ENCODE measurements at places on chromosomes 1 and 21.

DNA sequence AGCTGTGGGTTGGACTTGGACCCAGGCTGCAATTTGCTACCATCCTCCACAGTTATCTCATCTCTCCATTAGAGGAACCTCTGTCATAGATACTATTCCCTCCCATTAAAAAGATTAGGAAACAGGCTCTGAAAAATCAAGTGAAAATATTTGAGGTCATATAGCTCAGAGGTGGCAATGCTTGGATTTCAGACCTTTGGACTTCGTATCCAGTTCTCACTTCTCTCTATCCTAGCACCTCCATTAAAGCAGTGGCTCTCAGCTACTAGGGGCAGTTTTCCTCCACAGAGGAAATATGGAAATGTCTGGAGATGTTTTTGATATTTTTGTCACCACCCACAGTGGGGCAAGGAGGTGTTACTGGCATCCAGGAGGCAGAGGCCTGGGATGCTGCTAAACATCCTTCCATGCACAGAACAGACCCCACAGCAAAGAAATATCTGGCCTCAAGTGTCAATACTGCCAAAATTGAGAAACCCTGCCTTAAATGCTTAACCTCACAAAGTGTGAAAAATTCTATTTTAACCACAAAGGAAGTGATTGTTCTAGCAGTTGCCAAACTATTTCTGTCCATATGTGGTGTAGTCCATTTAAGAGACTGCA lies 54.1 kb downstream of the C8A start:
- no peak overlapping the region for H3K27ac ChIP-seq
- peaks cover 54% of the 10 kb centered on the region for H3K4me1 ChIP-seq
- DNase-seq = no peak
- no peaks in the 10 kb centered on the region for H3K36me3 ChIP-seq
- H3K4me3 ChIP-seq = no peak overlapping the region
- peaks cover 1% of the 10 kb centered on the region for H3K27me3 ChIP-seq

- H3K36me3 ChIP-seq = no peaks in the 10 kb centered on the region
- H3K4me3 ChIP-seq = no peak overlapping the region
- peaks cover 3% of the 10 kb centered on the region for H3K27me3 ChIP-seq
Measured at GRCh38 chr1:28296401-28297261, 32.2 kb upstream of the MED18 start.

GRCh38 chr1:64031236-64031635 lies 172.2 kb upstream of the UBE2U start:
- no peak overlapping the region for H3K4me3 ChIP-seq
- peak; percentile 29 for DNase-seq
- H3K36me3 ChIP-seq = peaks cover 5% of the 10 kb centered on the region

GRCh38 chr1:89903550-89903949 lies 82.7 kb downstream of the LRRC8D start:
- no peak overlapping the region for H3K4me3 ChIP-seq
- no peak for DNase-seq
- 0 out of 2 replicates have a peak overlapping the region, but pooled peaks have one; percentile 40 for H3K27ac ChIP-seq
- H3K36me3 ChIP-seq = no peaks in the 10 kb centered on the region
- H3K27me3 ChIP-seq = no peaks in the 10 kb centered on the region

- peaks cover 6% of the 10 kb centered on the region for H3K27me3 ChIP-seq
- peaks cover 8% of the 10 kb centered on the region for H3K4me1 ChIP-seq
- DNase-seq = no peak
- H3K27ac ChIP-seq = no peak overlapping the region
Measured at GRCh38 chr1:222798975-222799374, 15.9 kb upstream of the DISP1 start.

Measured in HFFc6 (cell line).